Cortex of kidney (tissue), 1 donor: ENCODE measurements at places on chromosomes 12 and 14.

DNA sequence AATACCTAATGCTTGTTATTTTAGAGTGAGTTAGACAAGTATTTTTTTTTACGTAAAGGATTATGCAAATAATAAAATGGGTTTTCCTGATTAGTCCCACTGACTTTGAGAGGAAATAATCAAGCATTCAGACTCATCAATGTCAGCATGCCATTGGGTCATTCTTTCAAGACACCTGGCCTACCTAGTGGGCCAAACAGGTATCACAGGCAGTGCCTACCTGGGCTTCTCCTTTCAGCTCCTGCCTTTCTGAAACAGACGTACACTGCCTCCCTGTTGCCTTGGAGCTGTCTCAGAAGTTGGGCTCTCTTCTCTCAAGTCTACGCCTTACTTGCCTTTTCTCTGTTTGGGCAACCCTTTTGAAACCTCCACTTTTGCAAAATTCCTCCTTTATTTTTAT, 545.6 kb downstream of the SNAPC1 start:
- no peak for DNase-seq

- no peak for DNase-seq
Observed at GRCh38 chr14:81811705-81812269, 278.1 kb upstream of the SEL1L start.

DNA sequence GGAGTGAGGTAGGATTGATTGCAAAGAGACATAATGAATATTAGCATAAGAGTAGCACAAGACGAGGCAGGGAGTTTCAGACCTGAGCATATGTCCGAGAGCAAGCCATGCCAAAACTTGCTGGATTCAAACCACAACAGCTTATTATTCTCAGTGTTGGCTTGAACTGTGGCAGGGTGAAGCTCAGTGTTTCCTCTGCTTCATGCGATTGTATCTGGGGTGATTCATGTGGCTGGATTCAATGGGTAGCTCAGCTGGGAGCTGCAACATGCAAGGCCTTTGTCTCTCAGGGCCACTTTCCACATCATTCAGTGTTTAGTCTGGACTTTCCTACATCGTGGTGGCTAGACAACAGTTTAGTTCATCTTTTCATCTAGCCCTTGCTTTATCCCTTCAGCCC, 22.1 kb upstream of the E2F7 start:
- DNase-seq: no peak

DNA sequence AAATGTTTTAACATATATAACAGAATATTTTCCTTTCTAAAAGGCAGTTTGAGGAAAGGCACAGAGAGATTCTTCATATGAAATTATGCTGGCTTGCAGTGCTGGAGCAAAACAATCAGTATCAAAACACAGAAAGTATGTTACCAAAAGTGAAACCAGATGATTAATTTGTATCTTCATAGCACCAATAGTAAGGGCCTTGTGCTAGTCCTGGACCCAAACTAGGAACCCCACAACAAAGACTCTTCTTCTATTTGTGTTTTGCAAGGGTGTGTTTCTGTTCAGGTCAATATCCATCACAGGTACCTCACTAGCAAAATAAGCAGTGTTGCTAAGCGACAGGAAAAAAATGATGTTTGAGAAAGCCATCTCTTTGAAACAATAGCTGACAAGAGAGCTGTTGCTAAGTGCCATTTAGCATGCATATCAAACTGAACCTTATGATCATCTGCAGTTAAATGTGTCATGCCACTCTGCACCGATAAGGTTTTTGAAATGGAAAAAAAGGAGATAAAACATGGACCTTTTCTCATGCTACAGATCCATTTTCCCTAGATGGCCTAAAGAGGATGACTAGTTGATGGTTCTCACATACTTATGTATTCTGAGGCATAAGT, 196.2 kb upstream of the ALG10 start:
- no peak for DNase-seq

GRCh38 chr14:102924632-102925588, 2.4 kb downstream of the AMN start:
- DNase-seq: no peak

GRCh38 chr14:55607386-55607785, 27.4 kb downstream of the KTN1 start:
- DNase-seq: no peak

DNA sequence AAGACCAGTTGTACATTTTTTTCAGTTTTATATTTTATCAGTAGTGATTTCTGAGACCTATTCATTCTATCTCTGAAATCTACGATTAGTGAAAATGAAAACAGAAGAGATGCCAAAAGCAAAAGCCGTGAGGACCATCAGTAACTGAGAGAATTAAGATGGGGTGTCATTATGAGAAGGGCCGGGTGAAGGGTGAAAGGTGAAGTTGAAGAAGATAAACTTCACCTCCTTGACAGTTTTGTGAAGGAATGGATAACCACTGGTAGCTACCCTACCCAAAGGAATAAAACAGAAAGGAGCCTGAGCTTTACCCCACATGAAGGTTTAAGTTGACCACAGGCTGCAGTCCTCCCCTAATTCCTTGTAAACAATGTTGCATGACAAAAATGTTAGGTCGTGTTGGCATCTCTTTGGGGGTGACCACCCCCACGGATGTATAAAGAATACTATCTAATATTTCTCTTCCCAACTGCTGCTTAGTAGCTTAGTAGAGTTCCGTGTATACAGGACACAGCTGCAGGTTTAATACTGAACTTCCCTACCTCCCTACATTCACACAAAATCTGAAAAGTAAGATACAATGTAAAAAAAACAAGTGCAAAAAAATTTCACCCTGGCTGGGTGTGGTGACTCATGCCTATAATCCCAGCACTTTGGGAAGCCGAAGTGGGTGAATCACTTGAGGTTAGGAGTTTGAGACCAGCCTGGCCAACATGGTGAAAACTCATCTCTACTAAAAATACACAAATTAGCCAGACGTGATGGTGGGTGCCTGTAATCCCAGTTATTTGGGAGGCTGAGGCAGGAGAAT, 23.9 kb downstream of the GPR19 start:
- no peak for DNase-seq

GRCh38 chr12:88723219-88723618, 142.9 kb upstream of the KITLG start:
- no peak for DNase-seq

DNA sequence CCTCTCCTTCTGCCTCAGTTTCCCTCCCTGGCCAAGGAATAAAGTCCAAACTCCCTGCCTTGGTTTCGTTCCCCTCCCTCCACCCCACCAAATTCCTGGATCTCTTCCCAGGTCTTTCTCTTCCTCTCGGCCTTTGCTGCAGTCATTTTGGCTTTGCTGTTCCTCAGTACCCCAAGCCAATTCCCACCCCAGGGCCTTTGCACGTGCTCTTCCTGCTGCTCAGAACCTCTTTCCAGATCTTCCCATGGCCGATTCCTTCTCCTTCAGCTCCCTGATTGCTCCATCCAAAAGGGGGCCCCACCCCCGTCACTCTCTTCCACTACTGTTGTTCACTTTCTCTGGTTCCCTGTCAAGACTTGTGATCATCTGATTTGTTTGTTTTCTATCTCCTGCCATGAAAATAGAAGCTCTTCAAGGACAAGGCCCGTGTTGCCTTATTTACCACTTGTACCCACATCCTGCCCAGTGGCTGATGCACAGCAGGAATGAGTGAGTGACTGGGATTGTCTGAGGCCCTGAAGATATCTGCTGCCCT, 3.1 kb downstream of the HNF1A start:
- no peak for DNase-seq

- no peak for DNase-seq
Observed at GRCh38 chr12:123106640-123107359, 44.1 kb downstream of the PITPNM2 start.

GRCh38 chr12:122880668-122881067, 15.3 kb downstream of the VPS37B start:
- DNase-seq: no peak

- DNase-seq: no peak
Observed at GRCh38 chr12:85531341-85531740, 251.3 kb downstream of the ALX1 start.

DNA sequence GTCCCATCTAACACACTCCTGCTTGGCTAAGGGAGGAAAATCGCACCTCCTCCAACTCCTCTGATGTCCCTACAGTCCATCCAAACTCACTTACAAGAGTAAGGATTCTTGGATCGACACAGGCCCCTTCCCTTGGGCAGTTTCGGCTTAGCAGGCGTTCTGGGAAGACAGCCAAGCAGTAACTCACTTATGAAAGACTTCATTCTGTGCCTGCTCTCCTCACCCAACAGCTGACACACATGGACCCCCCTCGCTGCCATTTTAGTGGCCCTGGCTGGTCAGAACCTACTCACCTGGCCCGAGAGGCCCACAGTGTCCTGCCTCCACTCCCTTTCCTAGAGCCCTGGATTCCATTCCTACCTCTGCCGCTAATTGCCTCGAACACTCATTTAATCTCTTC, 52.3 kb upstream of the BCL2L14 start:
- DNase-seq: no peak

DNA sequence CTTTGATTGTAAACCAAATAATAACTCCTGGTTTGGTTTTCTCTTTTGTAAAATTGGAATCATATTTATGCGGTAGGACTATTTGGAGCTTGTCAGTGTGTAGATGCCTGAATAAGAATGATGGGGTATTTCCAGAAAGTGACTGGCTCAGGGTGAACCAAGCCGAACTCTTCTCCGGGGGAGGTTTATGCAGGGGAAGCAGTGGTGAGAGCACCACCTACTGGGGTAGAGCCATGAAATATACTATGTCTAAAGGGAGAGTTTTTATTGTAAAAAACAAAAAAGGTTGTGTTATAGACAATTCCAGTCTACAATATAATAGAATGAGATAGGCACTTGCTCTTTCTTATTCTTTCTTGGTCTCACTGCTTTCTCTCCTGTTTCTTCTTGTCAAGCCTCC, 222.9 kb upstream of the SLC16A7 start:
- DNase-seq: no peak

- DNase-seq: no peak
Observed at GRCh38 chr14:60722107-60722356, 2.1 kb downstream of the SIX4 start.

GRCh38 chr12:93990832-93991803, 157.3 kb upstream of the PLXNC1 start:
- DNase-seq: no peak

DNA sequence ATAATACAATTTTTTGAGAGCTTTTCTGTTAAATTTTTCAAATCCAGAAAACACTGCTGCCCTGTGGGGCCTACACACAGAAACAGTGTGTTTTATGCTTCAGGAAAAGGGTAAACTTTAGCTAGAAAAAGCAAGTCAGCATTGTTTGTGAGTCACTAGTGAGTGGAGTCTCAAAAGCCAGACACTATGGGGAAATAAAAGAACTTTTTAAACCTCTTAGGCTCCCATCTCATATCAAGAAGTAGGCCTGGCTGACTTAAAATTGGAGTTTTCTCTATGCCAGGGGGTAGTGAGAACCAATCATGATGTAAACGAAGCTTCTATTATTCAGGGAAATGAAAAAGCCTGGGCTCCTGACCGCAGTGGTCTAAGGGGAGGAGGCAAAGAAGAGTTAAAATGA, 12.6 kb downstream of the GPR65 start:
- no peak for DNase-seq

DNA sequence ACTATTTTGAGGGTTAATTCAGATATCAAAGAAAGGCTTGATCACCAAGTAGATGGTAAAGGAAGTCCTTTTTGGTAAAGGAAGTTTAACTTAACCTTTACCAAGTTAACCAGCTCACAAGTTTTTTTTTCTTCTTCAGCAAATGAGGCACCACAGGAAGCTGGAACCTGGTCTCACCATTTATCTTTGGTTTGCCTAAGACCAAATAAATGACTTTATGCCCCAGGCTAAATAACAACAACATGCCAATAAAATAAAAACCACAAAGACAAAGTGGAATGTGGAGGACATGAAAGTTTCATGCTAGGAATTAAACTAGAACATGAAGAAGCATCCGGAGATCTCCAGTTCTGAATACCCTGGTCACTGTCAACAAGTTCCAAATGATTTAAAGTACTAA, 116.8 kb upstream of the PRICKLE1 start:
- no peak for DNase-seq

DNA sequence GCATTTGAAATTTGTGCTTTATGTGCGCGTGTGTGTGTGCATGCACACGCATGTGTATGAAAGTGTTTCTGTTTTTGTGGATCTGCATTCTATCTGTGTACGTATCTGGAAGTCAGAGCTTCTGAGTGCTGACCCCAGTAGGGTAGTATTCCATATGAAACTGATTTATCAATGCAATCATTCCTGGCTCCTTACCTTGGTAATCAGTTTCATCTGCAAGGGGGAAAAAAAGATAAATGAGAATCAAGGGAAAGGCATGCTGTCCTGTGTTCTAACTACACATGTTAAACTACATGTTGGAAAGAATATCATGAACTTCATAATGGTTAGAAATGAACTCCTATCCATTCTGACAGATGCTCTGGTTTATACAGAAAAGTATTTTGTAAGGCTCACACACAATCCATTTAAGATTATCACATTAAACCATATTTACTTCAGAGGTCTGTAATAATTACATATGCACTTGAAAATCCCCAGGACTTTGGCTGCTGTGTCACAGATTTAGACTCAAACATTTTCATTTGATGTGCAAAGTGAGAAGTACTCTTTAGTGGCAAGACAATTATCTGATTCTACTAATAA, 276.1 kb upstream of the LMO3 start:
- no peak for DNase-seq

DNA sequence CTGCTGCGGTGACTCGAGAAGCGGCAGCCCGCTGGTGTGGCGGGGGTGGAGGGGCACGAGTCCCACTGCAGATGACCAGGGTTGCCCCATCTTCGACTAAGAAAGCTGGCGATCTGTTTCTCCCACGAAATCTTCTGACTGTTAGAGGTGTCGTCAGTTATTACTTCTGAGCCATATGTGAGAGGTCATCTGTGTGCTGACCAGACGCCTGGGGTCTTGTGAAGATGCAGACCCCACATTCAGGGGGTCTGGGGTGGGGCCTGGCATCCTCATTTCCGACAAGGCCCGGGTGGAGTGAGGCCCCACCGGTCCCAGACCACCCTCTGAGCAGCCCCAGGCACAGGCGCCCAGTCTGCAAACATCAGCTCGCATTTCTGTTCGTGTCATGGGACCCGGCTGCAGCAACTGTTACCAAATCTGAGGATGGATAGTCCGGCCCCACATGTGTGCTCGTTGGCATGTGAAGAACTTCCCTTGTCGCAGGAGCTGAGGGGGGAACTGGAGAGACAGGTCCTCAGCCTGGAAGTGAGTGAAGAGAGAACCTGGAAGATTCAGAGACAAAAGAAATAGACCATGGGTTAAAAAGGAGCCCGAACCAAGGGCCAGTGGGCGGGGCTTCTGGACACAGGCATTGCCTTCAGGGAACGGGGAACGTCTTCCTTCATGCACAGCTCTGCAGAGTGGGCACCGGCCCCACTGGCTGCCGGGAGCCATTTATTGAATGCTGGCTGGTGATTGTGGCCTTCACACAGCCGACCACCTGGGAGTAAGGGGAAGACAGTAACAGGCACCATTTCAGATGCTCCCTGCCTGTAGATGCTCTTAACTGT, 135.2 kb downstream of the ADGRD1 start:
- DNase-seq: no peak

- no peak for DNase-seq
Observed at GRCh38 chr12:90333939-90334338, 621.0 kb downstream of the CCER1 start.

- DNase-seq: no peak
Observed at GRCh38 chr12:111886662-111887545, 44.9 kb downstream of the MAPKAPK5 start.

- no peak for DNase-seq
Observed at GRCh38 chr12:113853491-113853890, 112.6 kb downstream of the RBM19 start.
